Metanephros (tissue), 2 donors: ENCODE measurements at places on chromosomes 7 and 10. TPM values are rescaled to one million over a fixed set of nuclear protein-coding genes. Genes with fewer than 3 reads are reported as not detected.

The VSTM2A gene
- total RNA-seq, result 1.5 TPM

The CALHM3 gene
- total RNA-seq, result not detected

The OR2A7 gene
- 17.2 TPM for total RNA-seq

The HABP2 gene
- total RNA-seq, result 0.53 TPM

The ADGRA1 gene
- 1.2 TPM for total RNA-seq

The GIMAP5 gene
- total RNA-seq, result 17.0 TPM

The VTI1A gene
- 36.8 TPM for total RNA-seq

The CHST3 gene
- total RNA-seq, result 28.2 TPM

The TAS2R60 gene
- not detected for total RNA-seq

The AKR1D1 gene
- total RNA-seq, result 0.06 TPM

The ZCCHC24 gene
- 22.8 TPM for total RNA-seq

The SCIN gene
- total RNA-seq, result 110 TPM

The FLNC gene
- 190 TPM for total RNA-seq

The CCDC172 gene
- total RNA-seq, result not detected

The INSYN2A gene
- total RNA-seq, result 5.3 TPM

The CDNF gene
- 3.1 TPM for total RNA-seq

The MAT1A gene
- total RNA-seq, result 0.47 TPM

The IGFBP3 gene
- total RNA-seq, result 196 TPM

The FEZF1 gene
- not detected for total RNA-seq

The MRC1 gene
- total RNA-seq, result 16.8 TPM

The ABCB4 gene
- 2.4 TPM for total RNA-seq

The FRAT1 gene
- 4.3 TPM for total RNA-seq

The SLC26A3 gene
- total RNA-seq, result not detected

The GIMAP1 gene
- 2.6 TPM for total RNA-seq

The AP1S1 gene
- total RNA-seq, result 39.6 TPM

The MOSPD3 gene
- 15.4 TPM for total RNA-seq

The MOGAT3 gene
- total RNA-seq, result 1.8 TPM

The MUC12 gene
- not detected for total RNA-seq

The UFSP1 gene
- total RNA-seq, result 4.5 TPM

The PSAP gene
- total RNA-seq, result 715 TPM

The TWIST1 gene
- 11.3 TPM for total RNA-seq

The SPRN gene
- total RNA-seq, result 1.7 TPM

The TAS2R5 gene
- total RNA-seq, result 5.3 TPM

The CYP2C19 gene
- 0.18 TPM for total RNA-seq

The ALDH18A1 gene
- total RNA-seq, result 64.1 TPM

The NEUROG3 gene
- not detected for total RNA-seq

The CALML3 gene
- not detected for total RNA-seq

The ATP6V0A4 gene
- total RNA-seq, result 57.6 TPM

The ENO4 gene
- 2.7 TPM for total RNA-seq

The TRPV5 gene
- total RNA-seq, result 1.1 TPM

The GIMAP2 gene
- 10.0 TPM for total RNA-seq

The CDK14 gene
- total RNA-seq, result 69.2 TPM

The OR2A12 gene
- not detected for total RNA-seq

The GPR85 gene
- 1.5 TPM for total RNA-seq

The TRIM73 gene
- 6.3 TPM for total RNA-seq

The OR6V1 gene
- total RNA-seq, result not detected
